ENCODE measurements at places on chromosomes 7 and 10. TPM values are rescaled to one million over a fixed set of nuclear protein-coding genes. Genes with fewer than 3 reads are reported as not detected.

- H3K4me3 ChIP-seq, result no peak overlapping the region
- DNase-seq, result no peak
- no peaks in the 10 kb centered on the region for H3K36me3 ChIP-seq
- no peaks in the 10 kb centered on the region for H3K27me3 ChIP-seq
Measured at GRCh38 chr7:101942603-101943210, 125.3 kb downstream of the CUX1 start.

- 0 out of 2 replicates have a peak, but pooled peaks cover 4% of the 10 kb centered on the region for H3K4me1 ChIP-seq
- no peak overlapping the region for H3K27ac ChIP-seq
- no peaks in the 10 kb centered on the region for H3K36me3 ChIP-seq
Measured at GRCh38 chr7:38541440-38541839, 89.7 kb downstream of the AMPH start.

GRCh38 chr7:98314469-98314868, 33.0 kb downstream of the BRI3 start:
- no peaks in the 10 kb centered on the region for H3K27me3 ChIP-seq
- DNase-seq, result no peak
- H3K27ac ChIP-seq, result no peak overlapping the region
- H3K36me3 ChIP-seq, result peaks cover 14% of the 10 kb centered on the region
- H3K4me1 ChIP-seq, result no peaks in the 10 kb centered on the region

DNA sequence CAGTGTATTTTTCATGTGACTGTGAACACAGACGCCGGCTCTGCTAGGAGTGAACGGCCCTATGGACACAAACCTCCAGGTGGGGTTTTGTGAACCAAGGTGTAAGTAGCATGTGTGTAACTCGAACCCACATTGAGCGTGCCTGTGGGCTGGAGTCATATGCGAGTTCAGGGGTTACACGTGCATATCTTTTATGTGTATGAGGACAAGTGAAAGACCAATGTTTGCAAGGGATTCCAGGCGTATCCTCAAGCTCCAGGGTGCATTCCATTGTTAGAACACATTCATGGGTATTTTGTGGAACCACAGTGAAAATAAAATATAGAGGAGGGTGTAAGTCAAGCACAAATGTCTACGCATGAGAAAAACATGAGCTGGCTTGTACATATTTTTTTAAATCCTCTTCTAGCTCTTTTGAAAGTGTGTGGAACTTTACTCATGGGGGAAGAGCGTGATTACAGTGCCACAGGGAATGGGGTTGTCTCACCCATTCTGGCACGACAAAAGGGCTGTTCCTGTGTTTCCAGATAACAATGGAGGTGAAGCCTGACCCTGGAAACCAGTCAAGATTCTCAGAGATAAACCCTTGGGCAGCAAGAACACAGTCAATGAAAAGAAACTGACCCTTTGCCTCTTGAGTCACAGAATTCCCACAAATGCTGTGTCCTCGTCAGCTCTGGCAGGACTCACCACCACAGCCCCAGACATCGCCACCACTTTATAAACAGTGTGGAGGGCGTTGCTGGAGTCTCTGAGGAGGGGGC, 37.0 kb upstream of the GOT1 start:
- H3K4me1 ChIP-seq, result no peaks in the 10 kb centered on the region
- no peaks in the 10 kb centered on the region for H3K27me3 ChIP-seq
- H3K4me3 ChIP-seq, result no peak overlapping the region
- DNase-seq, result no peak

GRCh38 chr7:154591544-154591943, 411.4 kb downstream of the PAXIP1 start:
- no peaks in the 10 kb centered on the region for H3K27me3 ChIP-seq
- H3K36me3 ChIP-seq, result no peaks in the 10 kb centered on the region
- no peaks in the 10 kb centered on the region for H3K4me1 ChIP-seq
- no peak for DNase-seq
- no peak overlapping the region for H3K4me3 ChIP-seq

DNA sequence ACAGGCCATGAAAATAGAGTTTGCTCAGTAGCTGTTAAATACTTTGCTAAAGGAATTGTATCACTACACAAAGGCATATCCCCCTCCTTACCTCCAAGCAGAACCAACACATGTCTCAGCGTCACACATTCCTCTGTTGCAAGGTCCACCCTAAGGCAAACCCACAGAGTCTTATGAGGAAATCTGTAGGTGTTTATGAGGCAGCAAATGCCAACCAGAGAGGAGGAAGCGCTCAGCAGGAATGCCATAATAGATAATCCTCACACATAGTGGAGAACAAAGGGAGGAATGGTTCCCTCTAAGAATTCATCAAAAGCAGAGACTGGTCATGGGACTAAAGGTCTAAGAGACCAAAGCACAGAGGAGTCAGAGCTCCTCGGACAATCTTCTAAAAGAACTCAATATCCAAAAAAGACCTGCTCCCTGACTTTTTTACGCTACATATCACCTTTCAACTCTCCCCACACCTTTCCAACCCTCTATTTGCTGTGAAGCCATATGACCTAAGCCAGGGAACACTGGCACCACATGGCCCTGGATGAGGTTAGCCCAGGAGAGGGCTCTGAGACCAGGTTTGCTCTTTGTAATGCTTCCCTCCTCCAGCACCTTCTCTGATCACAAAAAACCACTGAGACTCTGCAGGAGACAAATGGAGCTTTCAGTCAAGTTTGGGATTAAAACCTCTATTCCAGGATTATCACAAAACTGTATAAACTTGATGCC, 7.3 kb downstream of the SLC25A13 start:
- peaks cover 2% of the 10 kb centered on the region for H3K4me1 ChIP-seq
- H3K27me3 ChIP-seq, result no peaks in the 10 kb centered on the region
- H3K4me3 ChIP-seq, result no peak overlapping the region
- H3K27ac ChIP-seq, result no peak overlapping the region
- H3K36me3 ChIP-seq, result no peaks in the 10 kb centered on the region
- DNase-seq, result no peak

DNA sequence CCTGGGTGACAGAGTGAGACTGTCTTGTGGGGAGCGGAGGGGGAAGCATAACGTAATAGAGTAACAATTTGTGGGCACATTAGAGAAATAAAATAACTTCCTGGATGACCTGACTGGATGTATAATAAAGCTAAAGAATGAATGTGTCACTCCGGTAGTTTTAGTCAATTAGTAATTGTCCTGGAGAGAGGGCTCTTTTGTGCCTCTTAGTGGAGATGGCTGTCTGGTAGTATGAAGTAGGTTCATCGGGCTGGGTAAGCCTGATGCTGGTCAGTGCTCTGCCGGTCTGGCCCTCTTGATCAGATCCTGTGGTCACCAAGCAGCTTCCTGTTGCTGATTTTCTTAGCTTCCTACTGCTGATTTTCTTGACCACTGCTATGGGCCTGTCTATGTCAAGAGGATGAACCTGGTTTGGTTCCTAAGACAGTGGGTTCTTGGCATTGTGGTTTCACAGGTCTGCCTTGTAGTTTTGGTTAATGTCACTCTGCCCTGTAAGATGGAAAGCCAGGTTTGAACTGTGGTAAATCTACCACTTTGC, 34.1 kb downstream of the ZRANB1 start:
- no peaks in the 10 kb centered on the region for H3K4me1 ChIP-seq
- no peak overlapping the region for H3K4me3 ChIP-seq
- no peaks in the 10 kb centered on the region for H3K27me3 ChIP-seq
- no peak overlapping the region for H3K27ac ChIP-seq
- DNase-seq, result no peak

GRCh38 chr10:76945166-76945565, 692.4 kb downstream of the KCNMA1 start:
- no peak for DNase-seq
- peaks cover 3% of the 10 kb centered on the region for H3K4me1 ChIP-seq
- H3K36me3 ChIP-seq, result no peaks in the 10 kb centered on the region

DNA sequence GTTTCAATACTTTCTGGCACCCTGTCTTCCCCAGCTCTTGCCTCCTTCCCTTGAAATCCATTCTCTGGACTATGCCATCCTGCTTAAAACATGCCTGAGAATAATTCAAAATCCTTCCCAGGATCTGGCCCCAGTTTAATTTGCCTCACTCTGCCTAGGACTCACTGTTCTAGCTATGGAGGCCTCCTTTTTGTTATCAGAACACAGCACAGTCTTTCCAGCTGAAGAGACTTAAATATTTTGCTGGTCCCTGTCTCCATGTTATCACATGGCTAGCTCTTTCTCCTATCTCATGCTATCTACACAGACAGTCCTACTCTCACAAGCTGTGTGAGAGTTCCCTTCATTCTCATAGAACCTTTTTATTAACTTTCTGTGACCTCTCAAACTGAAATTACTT, 194.8 kb downstream of the RNLS start:
- no peak for DNase-seq
- no peaks in the 10 kb centered on the region for H3K36me3 ChIP-seq
- H3K27ac ChIP-seq, result no peak overlapping the region
- no peaks in the 10 kb centered on the region for H3K27me3 ChIP-seq
- peaks cover 2% of the 10 kb centered on the region for H3K4me1 ChIP-seq

DNA sequence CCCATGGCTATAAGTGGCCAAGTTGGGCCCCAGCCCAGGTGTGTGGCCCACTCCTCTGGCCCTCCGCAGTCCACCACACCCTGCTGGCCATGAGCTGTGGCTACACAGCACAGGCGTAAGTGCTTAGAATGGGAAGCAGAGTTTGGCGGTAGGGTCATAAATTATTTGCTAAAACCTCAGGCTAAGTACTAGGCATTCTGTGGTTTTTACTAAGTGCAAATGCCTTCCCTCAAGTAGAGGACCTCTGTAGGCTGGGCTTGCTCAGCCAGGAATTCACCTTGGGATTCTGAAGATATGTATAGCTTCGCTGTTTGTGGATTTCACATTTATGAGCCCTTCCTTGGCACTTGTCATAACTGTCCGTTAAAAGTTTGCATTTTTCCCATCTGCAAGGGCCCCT, 44.8 kb upstream of the LOXL4 start:
- H3K27ac ChIP-seq, result no peak overlapping the region
- DNase-seq, result no peak
- no peak overlapping the region for H3K4me3 ChIP-seq
- peaks cover 7% of the 10 kb centered on the region for H3K4me1 ChIP-seq
- H3K27me3 ChIP-seq, result no peaks in the 10 kb centered on the region

DNA sequence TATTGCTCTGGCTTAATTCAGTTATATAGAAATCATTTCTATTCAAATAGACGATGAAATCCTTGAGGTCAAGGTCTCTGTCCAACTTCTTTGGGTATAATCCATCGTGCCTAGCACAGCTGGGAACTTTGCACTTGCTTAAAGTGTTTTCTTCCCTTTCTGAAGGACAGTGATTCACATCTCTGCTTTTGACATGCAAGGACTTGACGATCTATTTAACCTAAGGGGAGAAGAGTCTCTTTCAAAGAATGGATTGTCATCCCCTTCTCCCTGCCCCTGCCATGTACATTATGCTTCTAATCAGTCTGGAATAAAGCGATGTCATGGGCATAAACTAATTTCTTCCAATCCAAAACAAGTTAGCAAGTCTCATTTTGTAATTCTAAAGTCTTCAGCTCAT, 488.6 kb downstream of the KCNMA1 start:
- no peaks in the 10 kb centered on the region for H3K36me3 ChIP-seq
- no peak overlapping the region for H3K27ac ChIP-seq
- H3K4me1 ChIP-seq, result peaks cover 12% of the 10 kb centered on the region
- H3K4me3 ChIP-seq, result no peak overlapping the region
- H3K27me3 ChIP-seq, result no peaks in the 10 kb centered on the region
- DNase-seq, result no peak

DNA sequence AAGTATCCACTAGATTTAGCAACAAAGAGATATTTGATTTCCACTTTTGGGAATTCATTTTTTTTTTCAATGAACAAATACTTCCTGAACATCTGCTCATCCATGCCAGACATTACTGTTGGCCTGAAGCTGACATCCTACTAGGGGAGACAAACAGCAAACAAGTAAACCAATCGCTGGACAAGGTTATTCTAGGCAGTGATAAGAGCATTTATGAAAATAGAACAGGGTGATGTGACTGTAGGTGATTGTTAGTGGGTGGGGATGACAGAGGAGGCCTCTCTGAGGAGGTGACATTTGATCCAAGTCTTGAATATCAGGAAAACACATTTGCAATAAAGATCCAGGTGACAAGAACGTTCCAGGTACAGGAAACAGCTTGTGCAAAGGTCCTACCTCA, 89.1 kb upstream of the FAM180A start:
- no peaks in the 10 kb centered on the region for H3K27me3 ChIP-seq
- H3K27ac ChIP-seq, result no peak overlapping the region
- H3K4me3 ChIP-seq, result no peak overlapping the region

- no peak overlapping the region for H3K27ac ChIP-seq
- no peak for DNase-seq
- no peaks in the 10 kb centered on the region for H3K36me3 ChIP-seq
- H3K4me1 ChIP-seq, result no peaks in the 10 kb centered on the region
- no peaks in the 10 kb centered on the region for H3K27me3 ChIP-seq
Measured at GRCh38 chr10:11795101-11795920, 27.8 kb upstream of the PROSER2 start.

DNA sequence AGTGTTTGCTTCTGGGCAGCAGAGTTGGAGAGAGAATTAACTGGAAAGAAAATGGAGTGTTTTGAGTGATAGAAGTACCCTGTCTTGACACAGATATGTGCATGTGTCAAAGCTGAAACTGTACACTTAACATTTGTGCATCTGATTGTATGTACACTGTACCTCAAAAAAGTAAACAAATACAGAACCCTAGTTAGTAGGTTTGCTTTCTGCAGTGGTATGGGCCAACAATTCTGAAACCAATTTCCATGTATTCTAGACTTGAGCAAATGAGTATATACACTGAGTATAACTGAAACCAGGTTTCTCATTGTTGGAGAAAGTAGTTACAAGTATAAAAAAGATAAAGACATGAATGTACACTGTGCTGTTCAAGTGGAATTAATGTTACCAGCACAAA, 52.4 kb downstream of the ELAPOR2 start:
- no peaks in the 10 kb centered on the region for H3K4me1 ChIP-seq
- no peak for DNase-seq

DNA sequence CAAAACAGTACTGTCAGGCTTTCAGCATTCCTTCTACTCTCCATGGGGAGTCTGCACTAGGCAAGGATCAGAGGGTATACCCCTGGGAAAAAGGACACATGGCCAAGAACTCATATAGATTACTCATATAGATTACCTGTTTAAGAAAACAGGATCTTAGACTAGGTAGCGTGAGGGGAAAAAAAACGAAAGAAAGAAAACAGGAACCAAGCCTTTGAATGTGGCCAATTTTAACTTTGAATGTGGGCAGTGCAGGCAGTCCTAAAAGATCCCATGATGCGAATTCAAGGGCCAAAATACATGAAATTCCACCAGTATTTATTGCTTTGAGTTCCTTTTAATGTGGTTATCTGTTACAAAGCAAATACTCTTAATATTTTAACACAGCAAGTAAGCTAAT, 108.6 kb upstream of the TAC1 start:
- no peak overlapping the region for H3K4me3 ChIP-seq
- no peak for DNase-seq
- H3K27me3 ChIP-seq, result no peaks in the 10 kb centered on the region
- H3K36me3 ChIP-seq, result no peaks in the 10 kb centered on the region
- no peaks in the 10 kb centered on the region for H3K4me1 ChIP-seq
- no peak overlapping the region for H3K27ac ChIP-seq

- no peak overlapping the region for H3K4me3 ChIP-seq
- no peak overlapping the region for H3K27ac ChIP-seq
- H3K4me1 ChIP-seq, result no peaks in the 10 kb centered on the region
- no peaks in the 10 kb centered on the region for H3K27me3 ChIP-seq
Measured at GRCh38 chr10:58608351-58608750, 95.7 kb downstream of the BICC1 start.

The HTR7 gene
- total RNA-seq, result 26.9 TPM

The ANK3 gene
- 48.9 TPM for total RNA-seq

The SPDYE1 gene
- not detected for total RNA-seq

The GOLGA7B gene
- total RNA-seq, result not detected

All from H1 (cell line).